CD4-positive, alpha-beta T cell treated with Interleukin-6 for 4 hours (primary cell): ENCODE measurements at places on chromosomes 1 and 21.
A peak's percentile ranks its signal among the peaks of the same experiment; 100 is the strongest.

GRCh38 chr1:114355240-114355639 lies 155.8 kb downstream of the TRIM33 start:
- no peak for DNase-seq

- no peak for DNase-seq
These were observed 18.5 kb downstream of the RNASEL start for GRCh38 chr1:182570611-182570970.

DNA sequence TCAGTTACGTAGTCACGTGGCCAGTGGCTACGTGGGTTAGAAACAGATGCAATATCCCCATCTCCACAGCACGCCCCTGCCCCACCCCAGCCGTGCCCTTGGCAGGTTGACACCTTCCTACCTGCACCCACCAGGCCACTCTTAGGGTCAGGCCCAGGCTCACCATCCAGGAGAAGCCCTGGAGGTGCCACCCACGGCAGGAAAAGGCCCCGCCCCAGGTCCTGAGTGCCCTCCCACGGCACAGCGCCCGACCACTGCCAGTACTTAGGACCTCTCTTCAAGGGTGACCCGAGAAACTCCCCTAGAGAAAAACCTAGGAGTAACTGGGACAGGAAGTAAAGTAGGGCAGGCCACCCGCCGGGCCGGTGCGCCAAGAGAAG lies 1.5 kb downstream of the C1orf35 start:
- DNase-seq: no peak

GRCh38 chr1:222794656-222795474 lies 20.0 kb upstream of the DISP1 start:
- no peak for DNase-seq

DNA sequence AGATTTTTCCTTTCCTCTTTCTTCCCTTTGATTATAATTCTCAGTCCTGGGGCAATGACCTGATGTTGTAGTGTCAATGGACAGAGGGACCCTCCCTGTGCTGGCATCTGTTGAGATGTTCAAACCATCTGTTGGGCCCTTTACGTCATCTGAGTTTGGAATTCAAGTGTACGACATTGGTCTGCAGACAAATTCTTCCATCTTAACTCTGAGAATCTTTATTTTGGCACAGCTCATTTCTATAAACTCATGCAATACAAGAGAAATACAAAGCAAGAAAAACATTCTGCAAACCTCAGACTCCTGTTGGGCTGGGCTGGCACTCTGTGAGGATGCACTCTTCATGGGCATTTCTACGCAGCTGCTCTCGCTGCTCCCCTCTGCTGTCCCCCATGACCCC lies 54.2 kb downstream of the IFI44 start:
- DNase-seq: no peak

DNA sequence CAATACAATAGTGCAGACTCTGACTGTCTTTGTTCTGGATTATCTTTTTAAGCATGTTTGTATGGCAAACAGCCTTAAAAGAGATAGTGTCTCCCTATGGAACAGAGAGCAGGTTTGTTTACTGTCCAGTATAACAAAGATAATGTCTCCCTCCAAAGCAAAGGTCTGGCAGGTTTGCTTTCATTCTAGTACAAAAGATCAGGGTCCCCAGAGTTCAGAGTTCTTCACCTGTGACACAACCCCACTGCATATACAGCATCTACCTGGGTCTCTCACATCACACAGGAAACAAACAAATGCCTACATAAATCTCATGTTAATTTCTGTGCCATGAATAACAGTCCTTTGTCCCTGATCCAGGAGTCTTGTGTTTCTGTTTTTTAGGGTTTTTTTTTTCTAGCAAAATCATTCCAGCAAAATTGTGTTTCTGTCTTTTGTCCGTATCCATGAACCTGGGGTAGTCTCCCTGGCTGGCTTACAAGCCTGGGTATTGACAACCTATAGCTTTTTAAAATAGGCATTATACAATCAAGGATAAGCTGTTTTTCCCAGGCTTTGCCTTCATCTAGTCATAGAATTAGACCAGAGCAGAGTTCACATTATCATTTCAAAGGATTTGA lies 89.4 kb upstream of the PTBP2 start:
- no peak for DNase-seq

DNA sequence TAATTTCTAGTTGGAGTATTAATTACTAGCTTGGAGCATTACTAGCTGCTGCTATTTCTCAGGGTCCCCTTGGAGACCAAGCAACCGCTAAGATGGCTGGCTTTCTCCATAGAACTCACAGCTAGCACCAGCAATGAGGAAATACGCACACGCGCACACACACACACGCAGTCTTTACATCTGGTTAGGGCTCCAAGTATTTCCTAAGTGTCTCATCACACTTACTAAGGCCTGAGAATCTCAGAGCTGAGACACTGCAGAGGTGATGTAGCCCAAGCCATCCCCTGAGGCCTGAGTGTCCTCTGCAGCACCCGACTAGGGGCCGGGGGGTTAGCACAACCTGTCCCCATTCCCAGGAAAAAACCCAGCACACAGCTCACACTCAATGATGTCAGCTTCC lies 42.5 kb downstream of the ITPKB start:
- no peak for DNase-seq

DNA sequence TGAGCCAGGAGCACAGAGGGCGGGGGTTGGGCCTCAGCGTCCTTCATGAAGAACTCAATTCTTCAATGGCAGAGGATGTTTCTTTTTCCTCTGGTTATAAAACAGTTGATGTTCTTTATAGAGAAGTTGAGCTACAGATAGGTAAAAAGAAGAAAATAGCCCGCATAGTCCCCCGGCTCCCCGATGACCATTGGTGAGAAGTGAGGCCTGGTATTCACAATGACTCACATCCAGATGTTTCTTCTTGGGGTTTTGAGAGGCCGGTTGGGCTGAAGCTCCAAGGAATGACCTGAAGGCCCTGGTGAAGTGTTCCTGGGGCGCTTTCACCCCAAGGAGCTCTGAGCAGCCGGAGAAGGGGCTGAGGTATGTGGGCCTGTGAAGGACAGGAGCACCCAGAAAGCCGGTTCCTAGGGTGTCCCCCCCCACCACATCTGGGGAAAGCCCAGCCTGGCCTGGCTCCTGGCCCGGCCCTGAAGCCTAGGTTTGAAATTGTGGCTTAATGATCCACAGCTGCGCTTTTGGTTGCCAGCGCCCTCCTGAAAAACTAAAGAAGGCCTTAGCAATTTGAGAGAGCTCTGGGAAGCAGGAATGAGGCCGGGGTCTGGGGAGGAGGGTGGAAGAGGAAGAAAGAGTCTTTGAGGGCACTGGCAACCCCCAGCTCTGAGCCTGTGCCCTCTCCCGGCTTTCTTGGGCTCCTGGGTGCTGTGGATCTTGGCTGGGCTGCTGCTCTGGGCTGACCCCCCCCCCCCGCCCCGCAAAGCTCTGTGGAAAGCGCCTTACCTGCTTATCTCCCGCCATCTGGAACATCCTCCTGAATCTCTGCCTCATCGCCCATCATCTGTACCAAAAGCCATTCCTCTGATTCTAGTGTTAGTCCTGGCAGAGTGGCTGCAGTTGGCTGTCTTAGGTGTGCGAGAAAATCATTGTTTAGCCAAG lies 444.7 kb downstream of the CAMTA1 start:
- DNase-seq: no peak

DNA sequence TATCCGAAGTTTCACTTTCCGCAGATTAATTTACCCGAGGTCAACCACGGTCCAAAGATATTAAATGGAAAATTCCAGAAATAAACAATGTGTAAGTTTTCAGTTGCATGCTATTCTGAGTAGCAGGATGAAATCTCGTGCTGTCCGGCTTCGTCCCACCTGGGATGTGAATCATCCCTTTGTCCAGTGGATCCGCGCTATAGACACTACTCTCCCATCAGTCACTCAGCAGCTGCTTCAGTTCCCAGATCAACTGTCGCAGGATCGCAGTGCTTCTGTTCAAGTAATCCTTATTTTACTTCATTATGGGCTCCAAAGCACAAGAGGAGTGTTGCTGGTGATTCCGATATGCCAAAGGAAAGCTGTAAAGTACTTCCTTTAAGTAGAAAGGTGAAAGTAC lies 8.3 kb upstream of the LRP8 start:
- DNase-seq: no peak

DNA sequence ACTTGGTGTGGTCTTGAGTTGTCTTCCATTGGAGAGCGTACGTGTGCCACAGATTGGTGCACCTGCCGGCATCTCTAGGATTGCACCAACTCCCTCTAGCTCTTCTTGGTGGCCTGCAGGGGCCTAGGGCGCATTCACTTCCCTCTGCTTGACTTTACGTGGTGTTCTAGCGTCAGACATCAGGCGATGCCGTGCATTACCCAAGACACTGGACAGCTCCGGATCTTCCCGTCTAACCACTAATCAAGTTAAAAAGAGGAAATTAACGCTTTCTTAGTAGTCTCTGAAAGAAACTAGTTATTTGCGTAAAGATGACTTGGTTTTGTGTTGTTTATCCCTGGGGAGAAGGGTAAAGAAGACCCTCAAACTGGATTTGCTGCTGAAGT lies 510 bp upstream of the IL10RB start:
- DNase-seq: peak; percentile 43

- no peak for DNase-seq
These were observed 26.2 kb downstream of the HSPA13 start for GRCh38 chr21:14356746-14357145.

GRCh38 chr1:43616383-43616782 lies 33.6 kb upstream of the KDM4A start:
- DNase-seq: no peak

- DNase-seq: no peak
These were observed 27.0 kb upstream of the PPP1R15B start for GRCh38 chr1:204438628-204439027.

DNA sequence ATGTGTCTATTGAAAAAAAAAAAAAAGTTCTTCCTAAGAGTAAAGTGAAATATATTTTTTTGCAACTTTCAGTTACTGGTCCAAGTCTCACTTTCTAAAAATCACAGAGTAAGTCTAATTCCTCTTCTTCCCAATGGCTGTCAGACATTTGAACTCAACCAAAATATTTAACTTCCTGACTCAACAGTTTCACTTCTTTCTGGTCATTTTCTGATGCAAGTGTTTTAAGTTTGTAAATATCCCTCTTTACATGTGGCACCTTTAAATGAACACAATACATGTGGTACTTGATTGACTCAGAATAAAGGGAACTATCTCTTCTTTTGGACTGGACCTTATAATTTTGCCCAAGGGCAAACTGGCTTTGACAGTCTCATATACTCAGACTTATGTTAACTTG lies 76.7 kb downstream of the ASH1L start:
- no peak for DNase-seq

DNA sequence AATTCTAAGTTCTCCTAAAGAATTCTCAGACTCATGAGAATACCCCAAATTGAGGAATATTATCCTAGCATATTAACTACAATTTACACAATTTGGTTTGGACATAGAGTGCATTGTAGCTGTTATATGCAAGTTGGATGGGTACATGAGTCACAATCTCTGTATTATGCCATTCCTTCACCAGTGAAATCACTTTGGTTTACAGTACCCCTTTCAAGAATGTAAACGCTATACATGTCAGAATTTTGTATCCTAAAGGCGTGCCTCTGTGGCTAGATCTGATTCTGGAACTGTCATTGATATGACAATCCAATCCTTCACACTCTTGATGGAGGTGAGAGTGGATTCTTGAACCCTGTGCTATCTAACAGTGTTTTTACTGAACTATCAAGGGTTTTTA lies 6.7 kb upstream of the IL10RB start:
- DNase-seq: no peak

DNA sequence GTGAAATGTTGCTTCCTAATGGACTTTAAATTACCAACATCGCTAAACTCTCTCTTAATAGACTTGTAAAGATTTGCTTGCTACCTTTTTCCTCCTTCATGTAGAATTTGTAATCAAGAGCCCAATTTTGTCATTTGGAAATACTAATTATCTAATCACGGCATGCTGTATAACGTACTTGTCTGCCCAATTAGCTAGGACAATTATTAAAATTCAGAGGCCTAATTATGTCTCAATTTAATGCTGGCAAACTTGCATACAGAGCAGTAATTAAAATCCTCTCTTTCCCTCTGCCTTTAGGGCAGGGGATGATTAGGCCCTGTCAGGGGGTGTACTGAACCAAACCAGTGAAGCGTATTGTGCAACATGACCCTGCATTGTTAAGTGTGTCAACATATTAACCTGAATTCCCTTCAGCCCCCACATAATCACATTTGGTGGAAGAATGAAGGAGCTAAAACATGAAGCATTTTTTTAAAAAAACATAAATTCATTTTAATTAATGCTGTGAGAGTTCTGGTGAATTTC lies 137.4 kb upstream of the BARHL2 start:
- no peak for DNase-seq

- DNase-seq: no peak
These were observed 540.9 kb downstream of the LMO4 start for GRCh38 chr1:87869567-87869966.

DNA sequence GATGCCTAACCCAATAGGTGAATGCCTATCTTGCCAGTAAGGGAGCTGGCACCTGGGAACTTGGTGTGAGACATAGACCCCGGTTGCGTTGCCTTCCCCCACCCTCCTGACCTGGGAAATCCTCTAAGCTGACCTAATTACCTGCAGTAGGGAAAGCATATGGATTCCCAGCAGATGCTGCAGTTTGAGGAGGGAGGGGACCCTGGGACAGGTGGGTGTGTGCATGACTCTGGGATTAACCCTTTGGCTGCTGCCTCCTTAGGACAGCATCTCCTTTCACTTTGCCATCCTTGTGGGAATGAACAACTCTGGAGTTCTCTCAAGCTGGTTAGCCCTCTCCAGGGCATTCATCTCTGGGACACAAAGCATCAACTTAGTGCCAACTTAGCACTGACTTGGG lies 16.4 kb upstream of the NFASC start:
- no peak for DNase-seq

DNA sequence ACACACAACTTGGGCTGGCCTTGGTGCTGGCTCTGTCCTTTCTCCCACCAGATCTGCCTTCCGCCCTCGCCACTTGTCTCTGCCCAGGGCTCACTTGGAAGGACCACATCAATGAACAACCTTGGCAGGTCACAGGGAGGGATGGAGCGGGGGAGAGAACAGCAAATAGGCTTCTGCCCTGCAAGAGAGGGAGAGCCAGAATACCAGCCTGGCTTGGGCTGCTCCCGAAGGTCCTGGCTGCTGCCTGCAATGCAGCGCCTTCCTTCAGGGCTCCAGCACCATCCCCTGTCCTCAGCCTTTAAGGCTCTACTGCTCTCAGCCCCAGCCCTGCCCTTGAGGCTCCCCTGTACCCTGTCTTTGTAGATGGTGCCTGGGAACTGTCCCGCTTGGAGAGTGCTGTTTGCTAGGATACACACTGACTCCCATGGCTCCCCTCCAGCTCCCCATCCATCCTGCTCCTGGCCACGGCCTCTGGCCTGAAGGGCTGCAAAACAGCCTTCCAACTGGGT lies 43.8 kb downstream of the HIVEP3 start:
- DNase-seq: no peak

DNA sequence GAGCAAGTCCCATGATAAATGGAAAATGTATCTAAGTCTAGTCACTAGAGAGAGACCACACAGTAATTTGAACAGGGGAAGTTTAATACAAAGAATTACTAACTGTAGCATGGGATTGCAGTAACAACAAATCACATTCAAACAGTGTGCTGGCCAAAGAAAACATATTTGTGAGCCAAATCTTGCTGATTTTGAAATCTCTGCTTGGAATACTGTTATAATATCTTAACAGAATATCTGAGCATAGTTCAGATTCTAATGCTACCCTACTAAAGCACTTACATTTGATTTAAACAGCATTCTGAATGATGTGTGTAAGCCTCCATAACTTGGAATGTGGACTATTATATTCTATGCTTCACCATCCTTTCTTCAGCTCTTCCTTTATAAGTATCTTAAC lies 270.0 kb upstream of the BRINP3 start:
- DNase-seq: no peak
